Fibroblast of the aortic adventitia (primary cell): ENCODE measurements at places on chromosomes 11 and 22. TPM values are rescaled to one million over a fixed set of nuclear protein-coding genes. Genes with fewer than 3 reads are reported as not detected.

- DNase-seq, result no peak
Measured at GRCh38 chr22:26977741-26978376, 320.5 kb downstream of the MIAT start.

DNA sequence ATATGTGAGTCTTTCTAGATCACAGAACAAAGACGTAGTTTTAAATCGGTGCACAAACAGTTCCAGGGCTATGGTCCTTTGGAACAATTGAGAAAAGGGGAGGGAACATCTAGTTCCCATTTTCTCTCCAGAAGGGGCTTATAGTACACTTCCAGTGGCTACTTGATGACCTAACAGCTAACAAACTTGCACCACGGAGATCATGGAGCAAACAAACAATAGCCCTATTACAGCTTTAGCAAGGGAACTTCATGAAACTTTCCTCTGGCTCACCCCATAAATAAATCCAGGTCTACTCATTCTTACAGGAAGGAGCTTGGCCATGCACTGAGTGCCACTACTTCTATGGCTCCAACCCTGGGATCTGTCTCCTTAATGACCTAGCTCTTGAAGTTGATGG is 8.3 kb upstream of the FOLR2 start:
- DNase-seq, result no peak

GRCh38 chr22:50218996-50219727 is 18.4 kb downstream of the SELENOO start:
- DNase-seq, result peak; percentile 61

GRCh38 chr22:48517039-48518030 is 1310.3 kb downstream of the BRD1 start:
- DNase-seq, result no peak

DNA sequence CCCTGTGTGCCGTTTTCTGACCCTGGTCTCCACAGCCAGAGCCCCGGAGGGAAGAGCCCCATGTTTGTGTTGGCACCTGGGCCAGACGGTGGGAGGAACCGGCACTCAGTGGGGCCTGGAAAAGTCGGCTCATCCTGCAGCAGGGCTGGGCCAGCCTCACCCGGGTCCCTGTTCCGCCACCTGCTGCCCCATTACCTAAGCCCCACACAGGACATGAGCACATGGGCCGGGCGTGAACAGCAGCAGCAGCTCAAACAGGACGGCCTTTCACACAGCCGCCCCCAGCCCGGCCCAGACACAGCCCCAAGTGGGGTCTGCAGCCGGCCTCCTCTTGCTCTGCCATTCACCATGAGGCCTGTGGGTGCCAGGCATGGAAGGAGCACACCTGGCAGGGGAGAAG is 302.4 kb downstream of the MN1 start:
- DNase-seq, result no peak

- DNase-seq, result no peak
Measured at GRCh38 chr11:60862171-60862570, 5.2 kb upstream of the ZP1 start.

- no peak for DNase-seq
Measured at GRCh38 chr11:119861160-119861559, 132.2 kb upstream of the NECTIN1 start.

DNA sequence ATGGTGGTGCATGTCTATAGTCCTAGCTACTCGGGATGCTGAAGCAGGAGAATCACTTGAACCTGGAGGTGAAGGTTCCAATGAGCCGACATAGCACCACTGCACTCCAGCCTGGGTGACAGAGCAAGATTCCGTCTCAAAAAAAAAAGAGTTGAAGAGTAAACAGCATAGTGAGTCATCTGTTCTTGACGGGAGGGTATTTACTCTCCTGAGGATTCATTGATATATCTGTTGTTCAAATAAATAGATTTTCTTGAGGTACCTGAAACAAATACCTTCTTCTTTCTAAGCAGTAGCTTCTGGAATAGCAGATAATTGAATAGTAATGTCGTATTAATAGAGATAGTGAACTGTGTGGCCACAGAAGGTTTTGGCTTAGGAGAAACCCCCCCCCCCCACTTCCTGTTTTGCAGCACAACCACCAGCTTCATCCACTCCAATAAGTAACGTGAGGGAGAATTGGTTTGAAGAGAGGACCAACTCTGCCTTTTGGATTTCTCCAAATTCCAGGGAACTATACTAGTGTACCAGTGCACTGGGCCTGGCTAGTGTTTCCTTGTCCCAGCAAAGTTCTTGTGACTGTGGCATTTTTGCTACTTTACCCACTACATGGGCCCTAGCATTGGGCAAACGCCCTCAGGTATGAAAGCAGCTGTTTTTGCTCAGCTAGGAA is 90.0 kb downstream of the PRMT3 start:
- DNase-seq, result no peak

Gene GPR83
- not detected in 2 replicates for total RNA-seq

Gene FOXRED1
- 7.2 and 14.7 TPM in 2 replicates for total RNA-seq

Gene GDPD4
- total RNA-seq, result not detected in 2 replicates

Gene ZNF214
- total RNA-seq, result 2.9 and 5.2 TPM in 2 replicates
